Activated CD8-positive, alpha-beta T cell treated with anti-CD3 and anti-CD28 coated beads for 36 hours (primary cell): ENCODE measurements at places on chromosomes 2 and 18. TPM values are rescaled to one million over a fixed set of nuclear protein-coding genes. Genes with fewer than 3 reads are reported as not detected.

The RAB1A gene
- total RNA-seq = 71.8 TPM

The ZNF385B gene
- total RNA-seq = not detected

GRCh38 chr2:182540252-182540651 is 113.4 kb upstream of the PDE1A start:
- no peaks in the 10 kb centered on the region for H3K36me3 ChIP-seq
- no peaks in the 10 kb centered on the region for H3K27me3 ChIP-seq
- no peak overlapping the region for H3K4me3 ChIP-seq

GRCh38 chr2:200772620-200773019 is 39.1 kb upstream of the BZW1 start:
- DNase-seq = no peak
- H3K27ac ChIP-seq = no peak overlapping the region
- H3K27me3 ChIP-seq = peaks cover 2% of the 10 kb centered on the region
- peaks cover 2% of the 10 kb centered on the region for H3K4me1 ChIP-seq
- H3K36me3 ChIP-seq = no peaks in the 10 kb centered on the region

- no peak overlapping the region for H3K27ac ChIP-seq
- H3K4me1 ChIP-seq = no peaks in the 10 kb centered on the region
- DNase-seq = no peak
- H3K36me3 ChIP-seq = no peaks in the 10 kb centered on the region
- H3K4me3 ChIP-seq = no peak overlapping the region
Observed at GRCh38 chr2:14134771-14135170, 497.7 kb upstream of the LRATD1 start.

GRCh38 chr2:44549099-44549471 is 187.3 kb downstream of the CAMKMT start:
- no peak overlapping the region for H3K4me3 ChIP-seq
- no peak overlapping the region for H3K27ac ChIP-seq
- H3K36me3 ChIP-seq = peaks cover 8% of the 10 kb centered on the region
- no peak for DNase-seq
- H3K27me3 ChIP-seq = no peaks in the 10 kb centered on the region

DNA sequence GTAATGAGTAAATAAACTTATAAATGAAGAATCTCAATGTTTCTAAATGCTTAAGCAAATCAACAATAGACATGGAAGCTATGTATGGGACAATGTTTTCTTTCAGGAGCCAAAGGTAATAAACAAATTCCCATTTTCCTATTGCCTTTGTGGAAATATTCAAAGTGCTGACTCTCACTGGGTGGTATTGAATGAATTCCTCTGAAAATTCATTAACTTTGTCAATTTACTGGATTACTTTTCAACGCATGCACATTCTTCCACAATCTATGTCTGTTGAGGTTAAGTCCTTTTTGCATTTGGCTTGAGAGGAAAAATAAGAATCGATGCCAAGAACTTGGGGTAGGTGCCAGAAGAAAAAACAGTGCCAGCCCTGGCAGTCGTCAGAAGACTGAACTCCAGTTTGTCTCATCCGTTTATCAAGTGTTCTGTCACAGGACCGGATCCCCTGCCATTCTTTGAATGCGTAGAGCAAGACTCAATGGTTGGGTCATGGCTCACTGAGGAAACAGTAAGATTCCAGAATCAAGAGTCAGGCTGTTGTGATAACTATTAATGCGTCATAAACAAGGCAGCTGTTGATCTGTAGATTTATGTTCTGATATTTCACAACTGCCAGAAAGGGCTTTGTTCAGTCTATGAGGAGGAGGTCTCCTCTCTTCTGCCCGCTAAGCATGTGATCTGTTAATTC is 133.3 kb downstream of the GFPT1 start:
- no peak overlapping the region for H3K27ac ChIP-seq
- H3K27me3 ChIP-seq = peaks cover 26% of the 10 kb centered on the region
- no peak overlapping the region for H3K4me3 ChIP-seq
- no peak for DNase-seq
- H3K36me3 ChIP-seq = no peaks in the 10 kb centered on the region
- no peaks in the 10 kb centered on the region for H3K4me1 ChIP-seq
